ENCODE measurements at places on chromosomes 3 and 15.

DNA sequence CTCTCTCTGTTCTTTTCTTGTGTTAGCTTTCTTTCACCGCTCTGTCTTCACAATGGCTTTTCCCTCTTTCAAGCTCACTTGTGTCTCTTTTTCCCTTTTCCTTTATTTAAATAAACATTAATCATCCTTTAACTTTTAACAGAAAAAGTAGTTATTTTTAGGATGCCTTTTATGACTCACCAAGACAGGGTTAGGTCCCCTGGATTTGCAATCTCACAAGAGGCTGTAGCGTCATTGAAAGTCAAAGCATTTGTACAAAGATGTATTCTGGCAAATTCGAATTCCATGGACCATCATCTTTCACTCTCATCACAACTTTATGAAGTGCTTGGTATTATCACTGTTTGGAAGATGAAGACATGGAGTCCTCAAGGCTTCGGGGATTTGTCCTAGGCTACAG, 34.8 kb upstream of the MCTP2 start:
- DNase-seq, result no peak

GRCh38 chr3:126751611-126752302, 47.7 kb downstream of the CHCHD6 start:
- no peak for DNase-seq

DNA sequence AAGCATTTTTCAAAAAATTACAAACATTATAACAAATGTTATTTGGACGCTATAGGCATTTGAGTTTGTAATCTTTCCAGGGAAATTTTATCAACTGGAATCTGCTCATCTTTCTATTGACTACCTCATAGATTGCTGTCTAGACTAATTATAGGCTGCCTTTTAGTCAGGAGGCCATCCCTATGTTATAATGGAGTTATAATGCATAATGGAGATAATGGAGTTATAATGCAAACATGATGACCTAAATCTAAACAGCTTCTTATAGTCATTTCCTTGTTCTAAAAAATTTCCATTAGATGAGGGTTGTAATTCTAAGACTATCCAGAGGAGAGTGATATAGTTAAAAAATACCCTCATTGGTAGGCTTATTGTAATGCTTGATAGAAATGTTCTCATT, 226.4 kb downstream of the SI start:
- no peak for DNase-seq

GRCh38 chr15:99480016-99480810, 85.6 kb upstream of the MEF2A start:
- DNase-seq, result no peak

DNA sequence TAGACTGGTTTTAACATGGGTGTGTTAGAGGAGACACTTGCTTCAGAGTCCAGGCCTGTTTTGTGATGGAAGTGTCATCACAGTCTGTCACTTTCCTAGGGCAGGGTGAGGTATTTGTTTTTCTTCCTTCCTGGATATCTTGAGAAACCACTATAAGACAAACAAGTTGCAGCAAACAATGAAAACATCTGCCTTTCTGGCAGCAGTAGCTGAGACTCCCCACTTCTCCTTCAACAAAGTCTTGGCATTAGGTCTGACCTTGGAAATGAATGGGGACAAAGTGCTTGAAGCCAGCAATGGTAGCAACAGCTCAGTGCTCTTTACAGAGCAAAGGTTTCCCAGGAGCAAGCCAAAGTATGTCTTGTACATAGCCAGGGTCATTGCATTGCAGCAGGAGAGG, 64.6 kb downstream of the CD200 start:
- DNase-seq, result no peak

DNA sequence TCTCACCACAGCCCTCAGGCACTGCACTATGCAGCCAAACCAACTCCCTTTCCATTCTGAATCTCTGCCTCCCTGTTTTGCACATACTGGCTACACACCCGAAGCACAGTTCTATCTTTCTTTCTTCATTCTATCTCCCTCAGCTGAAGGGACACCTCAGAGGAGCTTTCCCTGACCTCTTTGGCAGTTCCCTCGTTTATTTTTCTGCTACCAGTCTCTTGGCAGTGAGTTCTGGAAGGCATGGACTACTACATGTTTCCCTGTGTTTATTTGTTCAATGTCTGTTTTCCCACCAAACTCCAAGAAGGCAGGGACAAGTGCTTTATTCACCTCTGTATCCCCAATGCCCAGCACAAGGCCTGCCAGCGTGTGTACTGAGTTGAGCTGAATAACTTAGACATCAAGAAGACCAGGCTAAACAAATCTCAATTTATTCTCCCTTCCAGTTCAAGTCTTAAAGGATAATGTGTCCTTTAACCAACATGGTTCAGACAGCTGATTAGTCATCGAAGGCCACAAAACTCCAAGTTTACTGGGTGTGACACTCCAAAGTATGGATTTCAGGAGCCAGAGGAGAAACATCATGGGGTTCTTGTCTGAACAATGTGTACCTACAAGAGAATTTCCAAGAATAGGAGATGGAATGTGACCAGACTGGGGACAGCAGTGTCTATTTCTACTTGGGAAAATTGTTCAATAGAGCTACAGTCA, 260.1 kb upstream of the CTNNB1 start:
- no peak for DNase-seq

GRCh38 chr3:132382267-132382666, 35.0 kb upstream of the DNAJC13 start:
- no peak for DNase-seq

- DNase-seq, result no peak
Observed at GRCh38 chr3:194305356-194306108, 45.6 kb downstream of the CPN2 start.

DNA sequence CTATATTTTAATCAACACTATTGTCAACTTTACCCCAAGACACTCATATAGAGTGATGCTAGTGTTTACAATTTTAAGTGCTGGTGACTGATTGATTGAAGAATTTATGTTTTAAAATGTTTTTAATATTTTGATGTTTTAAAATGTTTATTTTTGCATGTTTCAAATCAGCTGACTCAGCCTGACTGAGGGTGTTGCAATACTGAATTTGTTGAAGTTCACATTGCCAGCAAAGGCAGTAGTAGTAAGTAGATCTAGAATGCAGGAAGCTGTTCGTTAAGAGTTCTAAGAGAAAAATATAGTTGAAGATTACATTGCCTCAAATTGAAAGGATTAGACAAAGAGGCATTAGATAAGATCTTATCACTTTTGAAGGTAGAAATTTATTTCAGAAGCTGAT, 977.6 kb downstream of the IGSF11 start:
- no peak for DNase-seq

DNA sequence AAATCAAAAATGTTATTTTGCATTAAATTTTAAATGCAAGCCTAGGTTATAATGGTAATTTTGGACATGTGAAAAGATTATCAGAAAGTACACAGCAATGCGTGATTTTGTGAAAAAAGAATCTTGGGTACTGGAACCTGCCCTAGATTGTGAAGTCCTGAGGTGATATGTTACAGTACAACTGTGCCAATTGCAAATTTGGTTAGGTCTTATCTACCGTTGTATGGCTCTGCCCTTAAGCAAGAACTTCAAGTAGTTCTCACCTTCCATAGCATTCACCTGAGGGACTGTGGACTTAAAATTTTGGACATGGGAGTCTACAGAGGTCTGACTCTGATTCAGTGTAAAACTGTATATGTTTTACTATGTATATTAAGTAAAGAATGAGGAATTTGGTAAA, 140.2 kb downstream of the PEX5L start:
- DNase-seq, result no peak

GRCh38 chr3:100637197-100637631, 27.8 kb downstream of the ADGRG7 start:
- DNase-seq, result no peak

- no peak for DNase-seq
Observed at GRCh38 chr3:13470894-13471574, 9.1 kb upstream of the HDAC11 start.

DNA sequence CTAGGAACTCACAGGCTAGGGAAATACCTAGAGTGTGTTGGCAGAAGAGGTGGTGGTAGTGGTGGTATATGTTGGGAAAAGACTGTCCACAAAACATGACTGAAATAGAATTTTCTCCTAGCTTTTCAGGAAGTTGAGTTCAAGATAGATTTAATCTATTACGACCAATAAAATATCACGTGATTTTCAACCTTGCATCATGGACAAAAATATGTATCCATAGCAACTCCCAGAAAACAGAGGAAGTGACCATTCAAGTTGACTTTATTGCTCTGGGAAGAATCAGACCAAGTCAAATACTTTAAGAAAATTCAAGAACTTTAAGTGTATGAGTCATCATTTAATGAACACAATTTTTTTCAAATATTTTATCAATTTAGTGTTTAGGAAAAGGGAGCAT, 347.0 kb upstream of the ZNF385D start:
- no peak for DNase-seq

- no peak for DNase-seq
Observed at GRCh38 chr3:20683910-20684309, 497.9 kb upstream of the SGO1 start.

GRCh38 chr3:120498556-120499346, 48.0 kb upstream of the FSTL1 start:
- DNase-seq, result no peak

DNA sequence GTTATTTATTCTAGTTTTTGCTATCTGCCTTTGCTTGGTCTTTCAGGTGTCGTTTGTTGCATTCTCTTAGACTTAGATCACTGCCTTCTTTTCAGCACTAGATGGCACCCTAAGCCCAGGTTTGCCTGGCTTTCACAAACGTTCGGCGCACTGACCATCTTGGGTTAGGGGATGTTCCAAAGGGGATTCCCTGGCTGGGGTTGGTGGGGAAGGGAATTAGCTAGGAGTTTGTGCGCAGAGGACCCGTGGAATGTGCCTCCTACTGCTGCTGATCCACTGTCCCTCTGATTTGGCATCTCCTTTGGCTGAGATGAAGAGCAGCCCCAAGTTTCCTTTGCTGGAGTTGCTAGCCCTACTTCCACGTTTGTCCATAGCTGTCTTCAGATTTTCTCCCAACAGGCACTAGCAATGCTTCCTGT, 33.9 kb downstream of the PFN2 start:
- peak; percentile 53 for DNase-seq

DNA sequence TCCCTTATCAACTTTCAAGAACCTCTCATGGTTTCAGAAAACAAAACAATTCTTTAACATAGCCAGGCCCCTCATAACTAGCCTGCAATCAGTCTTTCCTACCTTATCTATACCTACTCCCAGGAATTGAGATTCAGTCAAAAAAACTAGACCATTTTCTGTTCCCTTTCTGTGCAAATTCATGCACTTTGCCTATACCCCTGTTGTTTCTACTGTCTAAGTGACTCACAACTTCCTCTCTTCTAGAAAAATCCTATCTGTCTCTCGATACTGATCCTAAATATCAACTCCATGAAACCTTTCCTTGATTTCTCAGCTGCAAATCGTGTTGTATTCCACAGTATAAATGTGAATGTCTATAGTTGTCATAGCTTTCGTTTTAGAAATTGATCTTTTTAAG, 10.9 kb upstream of the IL1RAP start:
- no peak for DNase-seq

DNA sequence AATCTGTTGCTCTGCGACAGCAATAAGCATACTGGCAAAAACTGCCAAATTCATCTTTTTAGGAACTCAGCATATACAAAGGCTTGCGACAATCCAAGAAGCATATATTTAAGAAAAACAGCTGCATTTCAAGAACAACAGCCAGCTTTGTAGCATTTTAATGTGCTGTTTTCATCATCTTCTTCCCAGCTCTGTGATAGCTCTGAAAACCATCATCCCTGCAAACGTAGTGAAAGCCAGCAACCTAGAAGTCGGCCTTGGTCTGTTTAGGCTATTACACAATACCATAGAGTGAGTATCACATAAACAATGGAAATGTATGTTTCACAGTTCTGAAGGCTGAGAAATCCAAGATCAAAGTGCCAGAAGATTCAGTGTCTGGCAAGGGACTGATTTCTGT, 187.5 kb downstream of the NAALADL2 start:
- no peak for DNase-seq

DNA sequence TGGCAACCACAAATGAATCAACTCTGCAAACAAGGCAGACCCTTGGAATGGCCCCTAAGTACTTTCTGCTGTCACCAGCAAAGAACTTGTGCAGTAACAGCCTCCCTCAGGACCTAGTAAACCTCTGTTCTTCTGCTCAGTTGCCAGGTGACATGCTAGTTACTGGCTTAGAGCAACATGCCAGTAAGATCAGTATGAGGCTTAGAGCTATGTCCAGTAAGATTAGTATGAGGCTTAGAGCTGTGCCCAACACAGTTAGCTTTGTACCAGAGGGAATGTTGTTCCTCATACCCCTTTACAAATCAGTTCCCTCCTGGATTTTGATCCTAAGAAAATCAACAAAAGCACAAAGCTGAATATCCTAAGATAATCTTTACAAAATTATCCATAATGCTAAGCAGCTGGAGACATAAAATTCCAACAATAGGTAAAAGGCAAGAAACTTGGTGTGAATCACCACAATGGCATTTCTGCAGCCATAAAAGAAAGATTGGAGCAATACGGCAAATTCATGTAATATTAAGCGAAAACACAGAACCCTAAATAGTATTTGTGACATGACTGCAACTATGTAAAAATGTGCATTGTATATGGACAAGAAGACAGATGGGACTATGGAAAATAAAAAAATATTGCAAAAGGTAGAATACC, 107.3 kb upstream of the LPP start:
- DNase-seq, result no peak

DNA sequence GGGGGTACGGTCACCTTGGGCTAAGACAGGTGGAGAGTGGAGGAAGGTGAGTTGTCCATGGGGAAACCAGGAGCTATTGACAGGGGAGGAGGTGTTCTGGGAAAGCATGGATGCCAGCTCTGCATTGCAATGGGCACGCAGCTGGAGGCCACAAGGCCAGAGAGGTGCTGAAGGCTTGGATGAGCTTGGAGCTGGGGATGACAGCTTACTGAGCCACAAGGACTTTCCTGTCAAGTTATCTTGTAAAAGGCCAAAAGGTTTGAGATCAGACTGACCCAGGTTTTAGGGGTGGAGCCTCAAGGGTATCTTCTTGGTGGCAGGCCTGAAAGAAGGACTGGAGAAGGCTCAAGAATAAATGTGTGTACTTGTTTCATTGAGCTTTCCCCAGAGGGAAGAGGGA, 115.2 kb downstream of the ASB7 start:
- no peak for DNase-seq

DNA sequence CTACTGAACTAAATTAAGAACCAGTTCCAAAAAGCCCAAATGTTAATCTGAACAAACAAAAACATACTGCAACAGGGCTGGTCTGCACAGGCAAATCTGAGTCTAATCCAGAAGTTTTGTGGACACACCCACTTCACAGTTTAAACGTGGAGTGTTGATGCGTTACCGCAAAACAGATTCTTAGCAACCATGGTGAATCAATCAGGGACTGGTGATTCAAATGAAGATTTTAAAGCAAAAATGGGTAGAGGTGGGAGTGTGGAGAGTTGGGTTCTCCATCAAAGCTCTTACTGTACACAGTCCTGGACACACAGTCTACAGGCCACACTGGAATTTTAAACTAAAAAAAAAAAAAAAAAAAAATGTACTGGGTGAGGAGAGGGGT, 5.2 kb downstream of the ANXA2 start:
- peak; percentile 60 for DNase-seq

GRCh38 chr15:51830276-51830806, 888 bp downstream of the TMOD3 start:
- no peak for DNase-seq

- DNase-seq, result peak; percentile 45
Observed at GRCh38 chr3:12796171-12797123, at the start of gene CAND2. CAND2 (plus strand) TSS chr3:12796680; CDS start chr3:12796721, 41 bp downstream.
